ENCODE measurements at places on chromosomes 12 and 14.

DNA sequence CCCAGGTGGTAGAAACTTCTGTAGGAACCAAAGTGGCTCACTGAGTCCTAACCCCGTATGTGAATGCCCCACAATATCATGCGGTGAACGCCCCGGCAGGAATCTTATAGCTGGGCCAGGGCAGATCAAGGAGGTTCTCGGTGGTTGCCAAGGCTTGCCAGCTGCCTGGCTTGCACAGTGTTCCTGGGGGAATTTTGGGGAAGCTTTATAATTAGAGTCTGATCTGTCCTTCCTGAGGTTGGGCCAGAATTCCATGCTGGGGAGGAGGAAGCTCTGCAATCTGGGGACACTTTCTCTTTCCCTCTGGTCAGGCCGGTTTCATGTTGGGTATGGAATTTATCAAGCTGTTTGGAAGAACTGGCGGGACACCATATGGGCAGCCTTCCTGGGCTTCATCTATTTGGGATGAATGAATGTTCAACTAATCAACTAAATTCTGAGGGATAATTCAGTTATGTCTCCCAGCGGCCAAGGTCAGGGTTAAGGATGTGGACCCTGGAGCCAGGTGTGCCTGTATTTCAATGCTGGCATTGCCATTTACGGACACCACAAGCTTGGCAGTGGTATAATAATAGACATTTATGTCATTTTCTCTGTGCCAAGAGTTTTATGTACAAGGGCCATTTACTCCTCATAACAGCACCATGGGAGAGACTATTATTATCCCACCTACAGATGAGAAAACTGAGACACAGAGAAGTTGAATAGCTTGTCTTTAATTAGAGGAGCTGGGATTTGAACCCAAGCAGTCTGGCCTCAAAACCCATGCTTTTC is 54.3 kb downstream of the SVOP start:
- DNase-seq: no peak

- DNase-seq: no peak
Measured at GRCh38 chr12:47754881-47755280, 3.8 kb downstream of the RAPGEF3 start.

DNA sequence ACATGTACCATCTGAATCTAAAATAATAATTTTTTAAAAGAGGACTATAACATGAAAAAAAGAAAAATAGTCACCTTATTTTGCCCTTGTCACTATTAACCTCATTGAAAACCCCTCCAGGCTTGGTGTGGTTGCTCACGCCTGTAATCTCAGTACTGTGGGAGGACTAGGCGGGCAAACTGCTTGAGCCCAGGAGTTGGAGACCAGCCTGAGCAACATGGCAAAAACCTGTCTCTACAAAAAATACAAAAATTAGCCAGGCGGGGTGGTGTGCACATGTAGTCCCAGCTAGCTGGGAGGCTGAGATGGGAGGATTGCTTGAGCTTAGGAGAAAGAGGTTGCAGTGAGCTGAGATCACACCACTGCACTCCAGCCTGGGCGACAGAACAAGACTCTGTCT is 126.3 kb upstream of the KRAS start:
- no peak for DNase-seq

DNA sequence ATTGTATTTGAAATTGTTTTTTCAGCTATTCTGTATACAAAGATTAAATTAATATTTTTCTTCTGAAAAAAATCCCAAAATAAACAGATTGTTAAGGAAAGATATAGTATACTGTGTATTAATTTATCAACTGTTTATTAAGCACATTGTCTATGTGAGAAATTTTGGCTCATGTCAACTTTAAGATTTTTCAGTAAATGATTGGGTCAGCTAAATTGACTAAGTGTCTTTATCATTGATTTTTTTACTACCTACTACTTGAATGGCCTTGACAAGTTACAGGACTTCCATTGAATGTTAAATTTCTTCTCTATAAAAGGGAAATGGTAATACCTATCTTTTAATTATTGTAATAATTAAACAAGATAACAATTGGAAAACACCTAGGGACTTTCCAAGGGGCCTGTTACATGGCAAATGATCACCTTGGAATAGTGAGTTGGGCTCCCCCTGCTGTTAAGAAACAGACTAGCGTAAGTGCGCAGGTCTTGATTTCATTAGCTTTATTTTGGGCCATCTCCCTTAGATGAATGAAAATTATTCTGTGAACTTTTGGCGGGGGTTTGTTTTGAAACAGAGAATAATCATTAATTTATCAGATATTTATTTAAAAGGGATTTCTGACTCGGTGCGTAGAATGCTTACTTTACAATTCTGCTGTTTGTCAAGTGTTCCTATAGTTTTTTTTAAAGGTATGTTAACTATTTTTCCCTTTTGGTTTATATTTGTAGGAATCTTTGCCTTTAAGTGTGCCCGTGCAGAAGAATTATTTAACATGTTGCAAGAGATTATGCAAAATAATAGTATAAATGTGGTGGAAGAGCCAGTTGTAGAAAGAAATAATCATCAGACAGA is 14.5 kb upstream of the CCT2 start:
- DNase-seq: peak; percentile 42

DNA sequence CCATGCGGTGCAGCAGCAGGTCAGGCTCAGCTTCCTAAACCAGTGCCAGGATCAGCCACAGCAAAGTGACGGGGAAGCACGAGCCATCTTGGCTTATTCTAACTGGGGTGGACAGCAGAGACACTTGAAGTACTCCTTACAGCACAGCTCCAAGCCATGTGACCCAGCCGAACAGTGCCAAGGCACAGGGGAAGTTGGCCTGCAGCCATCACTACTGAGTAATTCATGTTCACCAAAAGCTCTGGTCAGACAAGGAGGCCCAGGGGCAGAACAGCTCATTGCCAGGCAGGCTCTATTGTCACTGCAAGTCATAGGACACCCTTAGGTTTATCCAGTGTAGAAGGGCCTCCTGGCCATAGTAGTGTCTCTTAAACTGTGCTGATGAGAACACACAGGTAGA is 23.4 kb upstream of the SLC35F4 start:
- peak; percentile 84 for DNase-seq

- DNase-seq: no peak
Measured at GRCh38 chr12:77734214-77734883, 96.3 kb upstream of the NAV3 start.

- DNase-seq: no peak
Measured at GRCh38 chr14:75518625-75519024, 3.6 kb upstream of the BATF start.

All from spinal cord (tissue), 10 donors.